GM13976 (cell line): ENCODE measurements at places on chromosomes 1 and 21.

DNA sequence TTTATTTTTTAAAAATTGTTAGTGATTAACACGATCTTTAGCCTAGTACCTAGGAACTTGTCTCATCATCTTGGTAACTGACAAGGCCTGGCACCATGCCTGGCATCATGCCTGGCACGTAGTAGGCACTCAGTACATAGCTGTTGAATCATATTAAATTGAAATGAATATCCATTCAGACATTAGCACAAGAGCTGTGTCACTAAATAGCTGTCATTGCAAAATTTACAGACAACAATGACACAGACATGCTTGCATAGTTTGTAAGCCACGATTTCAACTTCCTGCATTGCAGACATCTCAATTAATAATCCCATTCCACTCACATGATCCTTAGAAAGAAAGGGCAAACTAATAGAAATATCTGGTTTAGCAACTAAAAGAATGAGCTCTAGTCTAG lies 15.4 kb upstream of the PHACTR4 start:
- no peak for DNase-seq

GRCh38 chr1:47725992-47726855 lies 271.0 kb downstream of the TRABD2B start:
- peak; percentile 84 for DNase-seq

GRCh38 chr1:171868217-171868803 lies 27.0 kb downstream of the DNM3 start:
- DNase-seq, result no peak

GRCh38 chr1:206554211-206554610 lies 46.9 kb downstream of the RASSF5 start:
- no peak for DNase-seq

GRCh38 chr1:229887043-229887822 lies 179.8 kb upstream of the GALNT2 start:
- DNase-seq, result no peak

GRCh38 chr1:55610203-55610602 lies 395.0 kb upstream of the USP24 start:
- no peak for DNase-seq

DNA sequence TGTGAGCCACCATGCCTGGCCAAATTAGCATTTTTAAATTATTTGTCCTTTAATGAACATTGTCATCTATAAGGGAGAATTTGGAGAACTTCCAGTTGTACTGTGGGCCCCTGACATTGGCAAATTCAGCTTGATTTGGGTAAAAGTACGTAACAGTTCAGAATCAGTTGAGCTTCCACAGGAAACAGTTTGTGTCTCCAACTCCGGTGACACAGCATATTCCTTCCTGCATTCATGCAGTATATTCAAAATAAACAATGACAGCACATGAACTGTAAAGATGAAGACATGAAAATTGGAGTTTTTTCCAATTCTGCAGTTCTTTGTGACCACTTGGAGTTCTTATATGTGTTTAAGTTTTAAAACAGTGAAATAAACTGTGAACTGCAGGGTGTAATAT lies 28.2 kb downstream of the RNF220 start:
- no peak for DNase-seq

- DNase-seq, result peak; percentile 65
Observed at GRCh38 chr1:33460947-33461629, 11.4 kb upstream of the ZSCAN20 start.

DNA sequence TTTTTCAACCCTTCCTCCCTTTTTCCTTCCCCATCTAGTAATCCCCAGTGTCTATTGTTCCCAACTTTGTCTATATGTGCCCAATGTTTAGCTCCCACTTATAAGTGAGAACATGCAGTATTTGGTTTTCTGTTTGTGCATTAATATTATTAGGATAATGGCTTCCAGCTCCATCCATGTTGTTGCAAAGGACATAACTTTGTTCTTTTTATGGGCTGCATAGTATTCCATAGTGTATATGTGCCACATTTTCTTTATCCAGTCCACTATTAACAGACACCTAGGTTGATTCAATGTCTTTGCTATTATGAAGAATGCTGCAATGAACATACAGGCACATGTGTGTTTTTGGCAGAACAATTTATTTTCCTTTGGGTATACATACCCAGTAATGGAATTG lies 121.0 kb upstream of the C1orf105 start:
- DNase-seq, result no peak

- no peak for DNase-seq
Observed at GRCh38 chr1:245322673-245323072, 167.9 kb downstream of the KIF26B start.

DNA sequence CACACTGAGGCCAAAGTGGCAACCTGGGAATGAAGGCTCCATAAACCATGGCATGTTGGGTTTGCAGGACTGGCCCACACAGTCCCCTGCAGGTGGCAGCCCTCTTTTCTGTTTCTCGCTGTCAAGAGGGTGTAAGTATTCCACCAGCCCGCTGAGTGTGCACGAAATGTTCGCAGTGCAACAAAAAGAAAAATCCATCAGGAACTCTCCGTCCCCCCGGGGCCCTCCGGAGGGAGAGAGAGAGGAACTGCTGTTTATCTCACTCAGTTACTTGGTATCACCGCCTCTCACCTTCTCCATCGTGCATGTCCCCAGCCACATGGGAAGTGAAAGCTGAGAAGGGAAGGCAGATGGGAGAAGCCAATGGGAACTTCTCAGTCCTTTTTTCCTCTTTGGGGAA lies 38.3 kb downstream of the NCF2 start:
- no peak for DNase-seq

- DNase-seq, result no peak
Observed at GRCh38 chr21:32329331-32329730, 30.7 kb downstream of the MRAP start.

DNA sequence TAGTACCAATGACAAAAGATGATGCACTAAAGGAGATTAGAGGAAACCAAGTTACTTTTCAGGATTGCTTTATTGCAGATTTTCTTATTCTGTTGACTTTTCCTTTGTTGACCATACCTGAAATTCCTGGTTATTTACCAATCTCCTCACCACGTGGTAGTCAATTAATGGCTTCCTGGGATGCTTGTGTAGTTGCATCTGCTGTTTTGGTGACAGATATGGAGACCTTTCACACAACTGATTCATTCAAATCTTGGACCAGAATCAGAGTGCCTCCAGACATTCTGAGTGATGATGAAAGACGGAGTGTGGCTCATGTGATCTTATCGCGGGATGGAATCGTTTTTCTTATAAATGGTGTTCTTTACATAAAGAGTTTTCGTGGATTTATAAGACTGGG lies 91.3 kb downstream of the CATSPERE start:
- DNase-seq, result no peak
